ENCODE measurements at places on chromosomes 7 and 10.

DNA sequence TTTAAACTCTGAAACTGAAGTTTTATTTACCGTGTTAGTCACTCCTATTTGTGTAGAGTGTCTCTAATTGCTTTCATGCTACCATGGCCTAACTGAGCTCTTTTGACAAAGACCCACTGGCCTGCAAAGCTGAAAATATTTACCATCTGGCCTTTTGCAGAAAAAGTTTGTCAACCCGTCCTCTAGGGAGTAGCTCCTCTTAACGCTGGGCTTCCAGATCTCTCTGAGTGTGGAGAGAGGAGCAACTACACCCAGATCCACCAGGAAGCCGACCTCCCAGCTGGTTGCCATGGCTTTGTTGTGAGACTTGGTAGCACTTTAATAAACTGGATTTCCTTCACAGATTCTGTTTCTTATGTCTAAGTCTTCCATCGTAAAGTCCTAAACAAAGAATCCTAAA is 4.2 kb upstream of the C10orf71 start:
- H3K4me1 ChIP-seq = no peaks in the 10 kb centered on the region
- no peaks in the 10 kb centered on the region for H3K27me3 ChIP-seq
- no peaks in the 10 kb centered on the region for H3K36me3 ChIP-seq
- no peak overlapping the region for H3K27ac ChIP-seq

GRCh38 chr10:115050375-115051010 is 42.7 kb upstream of the ATRNL1 start:
- H3K27ac ChIP-seq = no peak overlapping the region
- peaks cover 5% of the 10 kb centered on the region for H3K27me3 ChIP-seq
- DNase-seq = peak; percentile 12
- no peaks in the 10 kb centered on the region for H3K36me3 ChIP-seq

- no peaks in the 10 kb centered on the region for H3K36me3 ChIP-seq
- H3K4me3 ChIP-seq = no peak overlapping the region
- no peaks in the 10 kb centered on the region for H3K4me1 ChIP-seq
Observed at GRCh38 chr10:72754275-72755032, 62.5 kb downstream of the MCU start.

- H3K27me3 ChIP-seq = no peaks in the 10 kb centered on the region
- DNase-seq = no peak
- H3K4me3 ChIP-seq = no peak overlapping the region
Observed at GRCh38 chr7:4000139-4000538, 682.0 kb upstream of the FOXK1 start.

GRCh38 chr7:55488216-55488615 is 84.1 kb downstream of the VOPP1 start:
- no peaks in the 10 kb centered on the region for H3K27me3 ChIP-seq
- peaks cover 84% of the 10 kb centered on the region for H3K36me3 ChIP-seq
- H3K4me3 ChIP-seq = no peak overlapping the region
- no peak for DNase-seq
- peaks cover 23% of the 10 kb centered on the region for H3K4me1 ChIP-seq
- peak overlapping the region; percentile 43 for H3K27ac ChIP-seq

Measured in CD4-positive, CD25-positive, alpha-beta regulatory T cell (primary cell).